ENCODE measurements at places on chromosomes 5 and 9.

- DNase-seq, result no peak
Observed at GRCh38 chr5:36646507-36647023, 40.2 kb downstream of the SLC1A3 start.

DNA sequence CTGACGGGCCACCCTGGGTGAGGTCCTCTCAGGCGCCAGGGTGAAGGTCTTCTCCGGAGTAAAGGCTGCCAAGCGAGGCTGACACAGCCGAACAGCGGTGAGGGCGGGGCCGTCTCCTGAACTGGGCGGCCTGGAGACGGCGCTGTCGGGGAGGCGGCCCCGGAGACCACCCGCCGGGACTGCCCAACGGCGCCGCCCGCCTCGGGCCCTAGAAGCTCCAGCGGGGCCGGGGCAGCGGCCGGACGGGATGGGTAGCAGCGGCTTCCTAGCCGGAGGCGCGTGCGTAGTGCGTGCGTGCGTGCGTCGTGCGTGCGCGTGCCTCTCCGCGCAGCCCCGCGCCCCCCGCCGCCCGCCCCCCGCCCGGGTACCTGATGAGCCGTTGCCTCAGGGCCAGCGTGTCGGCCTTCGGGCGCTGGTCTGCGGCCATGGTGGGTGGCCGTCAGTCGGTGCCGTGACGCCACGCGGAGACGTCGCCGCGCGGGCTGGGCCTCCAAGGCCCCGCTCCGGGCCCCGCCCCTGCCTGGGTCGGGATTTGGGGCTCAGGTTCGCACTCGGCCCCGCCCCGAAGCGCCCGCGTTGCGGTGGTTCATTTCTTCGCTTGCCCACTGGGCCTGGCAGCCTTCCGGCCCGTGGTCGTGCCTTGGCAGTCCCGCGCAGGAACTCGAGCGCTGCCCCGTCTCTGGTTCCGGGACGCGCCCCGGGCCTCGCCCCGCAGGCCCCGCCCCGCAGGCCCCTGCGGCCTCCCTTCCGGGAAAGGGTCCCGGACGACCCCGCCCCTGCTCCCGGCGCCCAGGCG lies at the start of gene PHYKPL:
PHYKPL (minus strand) TSS at position 679 of the 796 bp plus-strand sequence; CDS start at position 427, 252 bp downstream.
- DNase-seq, result peak; percentile 66

GRCh38 chr9:2693056-2693455 lies 24.3 kb upstream of the KCNV2 start:
- no peak for DNase-seq

DNA sequence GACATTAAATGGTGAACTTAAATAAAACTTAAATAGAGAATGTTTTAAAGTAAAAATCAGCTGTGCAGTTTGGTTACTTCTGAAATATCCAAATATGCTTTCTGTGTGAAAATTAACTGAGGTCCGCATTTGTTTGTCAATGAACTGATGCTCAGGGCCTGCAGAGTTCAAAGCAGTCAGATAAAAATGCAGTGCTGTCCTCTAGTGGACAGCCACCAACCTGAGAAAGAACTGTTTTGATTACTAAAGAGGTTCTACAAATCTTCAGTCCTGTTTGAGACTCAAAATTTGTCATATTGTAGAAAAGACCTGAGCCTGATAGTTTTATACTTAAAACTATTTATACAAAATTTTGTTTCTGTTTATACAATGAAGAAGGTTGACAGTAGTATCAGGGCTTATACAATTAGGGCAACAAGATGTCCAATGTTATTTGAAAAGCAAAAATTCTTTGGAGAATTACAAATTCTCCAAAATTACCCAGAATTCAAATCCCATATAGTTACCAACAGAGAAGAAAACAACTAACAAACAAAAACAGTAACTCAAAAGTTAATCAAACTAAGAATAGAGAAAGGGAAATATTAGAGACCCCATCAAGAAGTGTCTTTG lies 232.3 kb upstream of the TBCA start:
- DNase-seq, result no peak

DNA sequence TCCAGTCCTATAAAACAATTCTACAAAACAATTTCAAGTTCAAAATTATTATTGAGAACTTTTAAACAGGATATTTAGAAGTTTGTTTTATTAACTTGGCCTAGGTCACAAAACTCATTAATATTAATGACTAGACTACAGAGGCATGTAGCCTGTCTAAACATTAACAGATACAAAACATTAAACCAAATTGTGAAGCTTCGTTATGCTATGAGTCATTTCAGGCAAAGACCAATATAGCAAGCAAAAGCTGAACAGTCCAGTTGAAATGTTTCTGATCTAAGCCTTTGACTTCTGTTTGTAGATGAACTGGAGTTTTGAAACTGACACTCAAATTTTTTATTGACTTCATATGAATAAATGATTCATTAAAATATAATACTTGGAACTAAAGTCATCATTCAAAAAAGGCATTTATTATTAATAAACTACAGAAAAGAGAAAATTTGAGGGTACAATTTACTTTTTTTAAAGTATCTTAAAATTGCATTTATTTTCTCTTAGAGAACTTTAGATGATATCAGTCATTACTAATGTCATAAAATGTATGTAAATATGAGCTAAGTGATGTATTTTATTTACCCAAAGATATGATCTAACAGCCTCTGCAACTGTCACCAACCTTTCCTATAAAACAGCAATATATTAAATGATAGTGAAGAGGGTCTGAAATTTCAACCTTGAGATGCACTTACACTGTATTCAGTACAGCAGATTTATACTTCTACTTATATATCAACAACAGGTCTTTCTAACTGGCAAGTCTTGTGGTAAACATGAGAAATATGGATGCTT lies 188.8 kb downstream of the COMMD10 start:
- DNase-seq, result peak; percentile 33

DNA sequence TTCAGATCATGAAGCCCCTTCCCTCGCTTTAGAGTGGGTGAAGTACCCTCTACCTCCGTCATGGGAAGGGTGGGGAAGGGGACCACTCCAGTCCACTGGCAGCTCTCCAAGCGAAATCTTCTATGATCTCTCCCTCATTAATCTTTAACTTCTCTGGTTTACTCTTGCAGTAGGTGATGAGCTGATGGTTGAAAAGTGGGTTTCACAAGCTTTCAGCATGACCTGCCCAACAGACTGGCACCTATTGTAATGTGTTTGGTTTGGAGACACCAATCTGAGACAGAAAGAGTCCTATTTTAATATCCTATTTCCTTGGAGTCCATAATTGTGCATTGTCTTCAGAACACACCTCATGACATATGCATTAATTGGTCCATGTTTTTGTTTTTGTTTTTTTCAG lies 70.8 kb upstream of the TGFBR1 start:
- DNase-seq, result no peak

- DNase-seq, result no peak
Observed at GRCh38 chr5:135487037-135487395, 34.9 kb upstream of the TIFAB start.

GRCh38 chr5:127870914-127871313 lies 167.7 kb downstream of the CCDC192 start:
- no peak for DNase-seq

- no peak for DNase-seq
Observed at GRCh38 chr5:120228262-120229031, 235.7 kb upstream of the PRR16 start.

DNA sequence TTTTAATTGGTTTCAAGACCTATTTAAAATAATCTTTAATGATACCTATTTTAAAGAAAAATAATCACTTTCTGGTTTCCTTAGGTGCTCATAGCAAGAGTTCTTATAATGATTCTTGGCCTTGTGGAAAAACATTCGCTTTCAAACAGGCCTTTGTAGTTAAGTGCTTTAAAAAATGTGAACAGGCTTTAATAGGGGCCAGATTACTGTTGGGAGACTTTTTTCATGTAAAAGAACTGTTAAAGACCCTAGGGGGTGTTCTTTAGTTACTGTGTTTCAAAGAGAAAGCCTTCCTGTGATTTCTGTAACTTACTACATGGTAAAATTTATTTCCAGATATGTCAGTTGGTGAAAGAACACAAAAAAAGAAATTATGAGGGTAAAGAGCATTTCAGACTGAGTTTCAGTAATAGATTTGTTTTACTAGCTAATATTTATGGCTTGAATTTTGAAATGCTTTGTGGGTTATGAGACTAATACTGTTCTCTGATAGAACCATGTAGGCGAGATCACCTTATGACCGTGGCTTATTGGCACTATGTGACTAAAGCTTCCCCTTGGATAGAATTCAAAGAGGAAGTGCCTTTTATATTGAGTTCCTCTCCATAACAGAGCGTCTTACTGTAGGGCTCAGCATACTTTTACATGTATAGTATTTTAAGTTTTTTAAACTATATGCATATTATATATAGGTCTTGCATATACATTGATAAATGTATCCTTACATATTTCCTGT lies 70.7 kb downstream of the CSNK1G3 start:
- no peak for DNase-seq

DNA sequence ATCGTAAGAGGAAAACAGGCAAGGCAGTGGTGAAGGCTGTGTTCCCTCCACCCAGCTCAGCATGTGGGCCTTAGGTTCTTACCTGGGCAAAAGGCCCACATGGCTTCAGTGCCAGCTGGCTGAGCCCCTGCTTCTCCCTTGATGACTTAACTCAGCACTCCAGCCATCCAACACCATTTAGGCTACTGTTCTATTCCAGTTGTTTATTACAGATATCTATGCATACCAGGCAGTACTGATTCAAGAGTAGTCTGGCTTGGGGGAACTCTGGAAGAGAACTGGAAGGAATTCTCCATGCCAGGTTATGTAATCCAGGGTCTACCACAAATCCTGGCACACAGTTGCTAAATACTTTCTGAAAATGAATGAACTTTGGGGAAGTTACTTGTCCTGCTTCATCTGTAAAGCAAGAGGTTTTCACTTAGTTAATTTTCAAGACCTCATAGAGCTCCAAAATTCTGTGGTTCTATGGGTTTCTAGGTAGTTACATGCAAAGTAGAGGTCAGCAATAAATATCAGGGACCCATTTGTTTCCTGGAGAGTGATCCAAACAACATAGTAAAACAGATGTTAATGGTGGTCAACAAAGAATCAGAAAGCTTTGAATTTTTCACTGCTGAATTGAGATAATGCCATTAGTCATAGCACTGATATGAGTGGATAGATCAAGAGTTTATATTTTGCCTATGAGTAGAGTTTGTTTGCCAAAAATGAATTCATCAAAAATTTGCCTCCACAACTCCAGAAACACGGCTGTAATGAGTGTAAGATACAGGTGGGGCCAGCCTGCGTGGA lies 88.2 kb upstream of the OSMR start:
- no peak for DNase-seq

- DNase-seq, result peak; percentile 27
Observed at GRCh38 chr5:16245956-16246355, 66.4 kb upstream of the MARCHF11 start.

DNA sequence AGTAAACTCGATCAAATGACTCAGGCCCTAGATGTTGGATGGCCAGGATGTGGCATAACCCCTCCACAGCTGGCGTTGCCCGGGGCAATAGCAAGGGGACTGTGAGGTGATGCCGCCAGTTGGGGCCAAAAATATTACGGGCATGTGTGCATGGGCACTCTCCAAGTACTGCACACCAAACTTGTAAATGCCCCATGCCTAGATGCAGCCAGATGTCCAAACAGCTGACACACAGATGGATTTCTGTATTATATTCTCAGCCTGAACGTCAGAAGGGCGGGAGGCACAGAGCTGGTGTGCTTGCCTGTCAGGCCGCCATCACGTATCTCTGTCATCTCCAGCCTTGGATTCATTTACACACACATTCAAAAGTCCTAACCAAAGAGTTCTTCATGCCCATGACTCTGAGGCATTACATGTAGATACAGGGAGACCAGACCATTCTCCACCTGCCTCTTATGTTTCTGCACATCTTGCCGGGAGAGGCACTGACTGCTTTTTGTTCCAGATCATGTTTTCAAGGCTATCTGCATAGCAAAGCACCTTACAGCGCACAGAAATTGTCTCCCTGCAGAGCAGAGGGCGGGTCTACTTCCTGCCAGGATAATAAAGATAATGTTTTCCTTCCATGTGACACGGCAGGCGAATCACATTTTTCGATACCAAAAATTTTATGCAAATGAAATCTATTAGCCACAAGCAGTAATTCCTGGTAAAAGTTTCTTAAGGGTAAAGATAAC lies 200.9 kb upstream of the ADAMTS16 start:
- DNase-seq, result no peak

GRCh38 chr9:126421567-126422428 lies 95.2 kb downstream of the MVB12B start:
- DNase-seq, result no peak

Measured in renal pelvis (tissue), 12 donors.